ENCODE measurements at places on chromosomes 1 and 21.
A peak's percentile ranks its signal among the peaks of the same experiment; 100 is the strongest.

DNA sequence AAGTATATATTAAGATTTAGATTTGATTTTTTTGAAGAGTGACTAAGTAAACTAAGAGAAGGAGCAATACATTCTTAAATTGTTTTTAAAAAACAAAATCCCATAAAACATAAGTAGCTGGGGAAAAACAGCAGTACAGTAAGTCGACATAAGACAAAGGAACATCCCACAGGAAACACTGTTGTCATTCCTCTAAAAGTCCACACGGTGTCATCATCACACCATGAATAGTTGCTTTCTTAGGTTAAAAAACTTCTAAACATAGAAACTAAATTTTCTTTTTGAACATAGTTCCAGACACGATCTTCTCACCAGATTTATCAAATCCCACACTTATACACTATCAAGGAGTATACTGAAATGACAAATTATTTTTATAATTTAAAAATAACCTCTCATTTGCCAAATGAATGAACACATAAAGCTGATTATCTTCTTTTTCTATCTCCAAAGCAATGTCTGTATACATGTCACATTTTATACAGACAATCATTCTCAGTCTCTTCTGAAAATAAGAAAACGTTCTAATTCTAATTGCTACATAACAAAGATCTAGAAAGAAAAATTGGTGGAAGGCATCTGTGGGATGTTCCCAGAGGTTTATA is 15.8 kb downstream of the ODF2L start:
- DNase-seq = no peak

DNA sequence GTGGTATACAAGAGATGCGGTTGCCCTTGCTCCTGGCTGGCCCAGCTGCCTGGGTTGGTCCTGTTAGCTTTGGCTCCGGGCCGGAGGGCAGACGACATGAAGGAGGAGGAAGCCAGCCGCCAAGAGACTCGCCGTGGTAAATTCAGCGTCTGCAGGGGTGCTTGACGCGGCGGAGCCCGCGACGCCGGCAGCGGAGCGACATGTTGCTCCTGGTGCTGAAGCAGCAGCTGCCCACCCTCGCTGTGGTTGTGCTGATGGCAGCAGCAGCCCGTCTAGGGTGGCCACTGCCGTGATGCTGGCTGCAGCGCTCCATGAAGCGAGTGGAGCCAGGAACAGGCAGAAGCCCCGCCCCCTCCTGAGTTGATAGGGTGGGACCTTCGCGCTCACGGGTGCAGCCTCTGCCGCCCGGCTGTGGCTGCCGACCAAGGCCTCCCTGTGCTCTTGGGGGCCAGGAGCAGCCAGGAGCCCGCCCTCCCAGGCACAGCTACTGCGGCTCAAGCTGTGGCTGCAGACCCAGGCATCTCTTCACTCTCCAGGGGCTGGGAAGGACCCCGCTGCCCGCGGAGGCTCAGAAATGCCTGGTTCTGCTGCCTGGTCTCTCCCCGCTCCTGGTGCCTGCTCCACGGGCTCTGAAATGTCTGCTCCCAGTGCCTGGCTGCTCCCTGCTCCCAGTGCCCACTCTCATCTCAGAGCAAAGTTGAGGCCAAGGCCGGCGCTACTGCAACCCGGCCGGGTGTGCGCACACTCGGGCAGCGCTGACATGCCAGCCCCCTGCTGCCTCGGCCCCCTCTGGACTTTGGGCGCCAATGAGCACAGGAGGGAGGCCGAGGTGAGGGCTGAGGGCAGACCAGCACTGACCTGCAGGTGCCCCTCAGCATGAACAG is 4.4 kb upstream of the ZNF692 start:
- DNase-seq = peak; percentile 93

DNA sequence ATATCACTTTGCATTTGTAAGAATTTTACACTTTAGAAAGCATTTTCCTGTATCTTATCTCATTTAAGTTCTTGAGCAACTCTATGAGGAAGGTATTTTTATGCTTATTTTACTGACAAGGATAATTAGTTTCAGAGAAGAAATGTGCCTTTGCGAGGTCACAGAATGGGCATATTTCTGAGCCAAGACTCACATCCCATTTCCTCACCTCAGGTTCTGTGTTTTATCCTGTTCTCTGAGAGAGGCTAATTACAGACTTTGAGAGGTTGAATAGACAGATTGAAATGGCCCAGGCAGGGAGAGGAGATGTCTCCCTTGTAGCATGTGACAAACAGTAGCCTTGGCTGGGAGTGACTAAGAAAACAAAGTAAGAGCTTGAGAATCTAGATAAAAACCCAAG is 39.1 kb upstream of the ZC3H11B start:
- DNase-seq = no peak

- no peak for DNase-seq
These were observed 11.3 kb upstream of the SEC16B start for GRCh38 chr1:177981200-177981599.

Measured in thyroid gland (tissue), 4 donors.